ENCODE measurements at places on chromosomes 11 and 22. TPM values are rescaled to one million over a fixed set of nuclear protein-coding genes. Genes with fewer than 3 reads are reported as not detected.

DNA sequence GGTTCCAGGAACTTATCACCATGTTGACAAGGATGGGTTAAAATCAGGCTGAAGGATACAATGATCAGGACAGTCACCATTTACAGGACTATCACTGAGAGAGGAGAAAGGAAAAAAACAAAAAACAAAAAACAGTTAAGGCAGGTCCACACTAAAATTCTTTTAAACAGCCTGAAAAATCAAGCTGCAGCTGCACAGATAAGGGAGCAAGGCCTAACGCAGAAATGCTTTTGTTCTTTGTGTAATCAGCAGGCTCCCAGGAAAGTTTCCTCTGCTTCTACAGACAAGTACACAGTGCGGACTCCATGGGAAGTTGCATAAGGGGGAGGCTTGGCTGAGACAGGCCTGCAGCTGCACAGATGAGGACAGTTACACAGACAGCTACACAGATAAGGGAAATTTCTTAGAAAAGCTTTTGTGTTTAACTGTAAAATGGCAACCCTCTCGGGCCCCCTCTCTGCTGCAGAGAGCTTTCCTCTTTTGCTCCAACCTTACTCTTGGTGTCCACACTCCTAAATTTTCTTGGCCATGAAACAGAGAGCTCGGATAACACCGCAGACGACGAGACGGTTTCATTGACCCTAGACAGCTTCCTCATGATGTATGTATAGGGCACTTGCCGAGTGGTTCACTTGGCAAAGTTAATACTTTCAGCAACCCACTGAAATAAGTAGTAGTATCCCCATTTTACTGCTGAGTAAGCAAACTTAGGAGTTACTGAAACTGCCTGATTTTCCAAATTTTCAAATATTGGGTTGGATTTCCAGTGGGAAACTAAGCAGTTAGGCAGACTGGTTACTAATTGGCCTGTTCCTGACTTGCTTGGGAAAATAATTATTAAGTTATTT, 45.5 kb downstream of the PIWIL3 start:
- peak; percentile 73 for DNase-seq

GRCh38 chr11:114318361-114318760, 22.2 kb downstream of the NNMT start:
- DNase-seq: no peak

DNA sequence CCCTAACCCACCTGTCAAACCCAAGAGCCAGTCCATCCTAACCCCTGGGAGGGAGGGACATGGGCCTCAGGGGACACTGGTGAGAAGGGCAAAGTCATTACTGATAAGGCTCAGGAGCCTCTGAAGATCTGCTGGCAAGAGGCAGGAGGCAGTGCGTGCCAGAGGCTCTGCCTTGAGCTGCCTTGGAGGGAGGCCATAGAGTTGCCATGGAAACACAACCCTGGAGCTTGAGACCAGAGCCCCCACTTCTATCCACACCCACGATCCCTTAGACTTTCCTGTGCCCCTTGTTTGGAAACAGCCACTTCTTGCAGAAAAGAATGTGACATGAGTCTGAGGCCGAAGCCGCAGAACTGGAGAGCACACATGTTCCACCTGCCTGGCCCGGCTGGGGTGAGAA, 89.7 kb upstream of the CSNK2A3 start:
- DNase-seq: peak; percentile 58

GRCh38 chr11:61978703-61979661, 11.5 kb upstream of the FTH1 start:
- DNase-seq: no peak

DNA sequence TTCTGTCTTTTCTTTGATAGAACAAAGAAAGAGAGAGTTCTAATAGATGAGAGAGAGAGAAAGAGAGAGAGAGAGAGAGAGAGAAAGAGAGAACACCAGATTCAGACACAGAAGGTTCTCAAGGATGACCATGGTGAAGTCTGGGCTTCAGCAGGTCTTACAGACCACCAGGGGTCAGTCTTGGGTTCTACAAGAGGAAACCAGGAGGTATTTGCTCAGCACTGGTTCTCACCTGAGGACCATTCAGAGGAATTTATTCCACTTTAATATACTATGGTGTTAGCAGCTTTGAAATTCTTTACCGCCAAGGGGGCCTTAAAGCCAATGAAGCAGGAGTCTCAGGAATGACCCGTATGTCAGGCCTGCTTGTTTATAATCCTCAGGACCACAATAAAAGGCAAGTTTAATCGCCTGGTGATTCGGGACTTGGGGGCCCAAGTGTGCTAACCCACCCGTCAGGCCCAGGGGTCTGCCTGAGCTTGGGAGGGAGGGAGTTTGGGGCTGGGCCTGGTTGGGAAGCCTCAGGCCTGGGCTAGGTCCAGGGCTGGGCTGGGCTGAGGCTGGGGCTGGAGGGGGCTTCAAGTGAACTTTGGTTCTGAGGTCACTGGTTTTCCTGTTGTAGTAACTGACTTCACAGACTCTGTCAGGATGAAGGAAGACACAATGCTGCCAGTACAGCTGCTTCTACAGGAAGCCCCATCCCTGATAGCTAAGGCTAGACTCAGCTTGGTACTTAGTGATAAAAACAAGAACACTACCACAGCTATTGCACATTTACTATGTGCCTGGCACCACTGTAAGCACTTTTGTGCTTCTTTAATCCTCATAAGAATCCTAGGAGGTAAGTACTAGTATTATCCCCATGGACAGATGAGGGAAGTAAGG, 179.2 kb upstream of the ZBED5 start:
- DNase-seq: peak; percentile 37

DNA sequence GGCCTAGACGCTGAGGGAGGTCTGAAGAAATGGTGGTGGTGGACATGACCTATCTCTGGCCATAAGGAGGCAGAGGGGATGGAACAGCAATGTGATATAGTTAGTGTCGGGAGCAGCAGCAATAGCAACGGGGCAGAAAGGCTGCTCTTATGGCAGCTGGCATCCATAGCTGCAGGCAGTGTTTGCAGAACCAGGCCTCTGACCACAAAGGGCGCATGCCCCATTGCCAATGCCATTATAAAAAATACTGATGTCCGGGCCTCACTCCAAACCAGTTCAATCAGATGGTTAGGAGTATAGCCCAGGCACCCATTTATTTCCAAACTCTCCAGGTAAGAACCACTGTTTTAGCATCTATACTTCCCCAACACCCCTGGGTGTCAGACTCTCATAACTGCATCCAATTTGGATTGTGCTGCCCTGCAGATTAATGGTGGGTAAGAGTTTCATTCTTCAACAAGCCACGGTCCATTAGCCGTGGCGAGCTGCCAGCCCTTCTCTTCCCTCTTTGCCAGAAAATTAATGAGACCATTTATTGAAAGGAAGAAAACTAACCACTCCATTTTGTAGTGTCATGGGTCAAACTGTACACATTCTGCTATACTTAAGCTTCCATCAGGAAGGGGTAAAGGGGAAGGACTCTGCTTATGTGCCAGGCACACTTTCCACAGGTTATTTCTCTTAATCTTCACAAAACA, 72.8 kb upstream of the SPON1 start:
- DNase-seq: peak; percentile 50

- no peak for DNase-seq
These were observed 4.4 kb downstream of the MAPK12 start for GRCh38 chr22:50257041-50257440.

GRCh38 chr11:62556108-62556874, 9.7 kb upstream of the AHNAK start:
- peak; percentile 89 for DNase-seq

The FAM83F gene
- polyA plus RNA-seq: 0.85 TPM

- DNase-seq: no peak
These were observed 68.9 kb upstream of the KCNQ1OT1 start for GRCh38 chr11:2768471-2769408.

GRCh38 chr11:14544611-14545010, 24.4 kb upstream of the PSMA1 start:
- no peak for DNase-seq

GRCh38 chr11:64244107-64244506, 2.6 kb downstream of the PPP1R14B start:
- no peak for DNase-seq

The SIK2 gene
- polyA plus RNA-seq: 7.8 TPM

Data from lung (tissue), 17 donors.